ENCODE measurements at places on chromosomes 11 and 22.

GRCh38 chr11:67060111-67060522, 3.5 kb downstream of the RHOD start:
- DNase-seq: no peak

DNA sequence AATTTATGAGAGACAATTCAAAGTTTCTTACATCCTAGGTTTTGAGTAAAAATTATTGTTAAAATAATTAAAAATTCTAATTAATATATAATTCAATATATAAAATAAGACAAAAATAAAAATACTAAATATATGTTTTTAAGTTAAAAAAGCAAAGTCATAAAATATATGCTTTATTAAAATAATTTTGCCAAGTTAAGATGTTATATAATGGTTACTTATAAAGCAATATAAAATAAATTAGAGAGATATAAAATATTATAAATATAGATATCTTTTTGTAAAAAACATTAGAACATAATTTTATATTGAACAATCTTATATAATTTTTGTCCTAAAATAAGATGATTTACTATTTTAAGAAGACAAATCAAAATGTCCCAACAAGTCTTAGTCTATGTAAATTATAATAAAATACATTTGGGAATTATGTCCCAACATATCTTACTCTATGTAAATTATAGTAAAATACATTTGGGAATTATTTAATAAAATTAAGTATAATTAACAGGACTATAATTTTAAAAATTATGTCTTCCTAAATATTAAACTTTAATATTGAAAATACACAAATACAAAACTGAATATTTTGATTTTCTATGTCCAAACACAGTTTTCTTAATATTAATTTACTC, 67.7 kb upstream of the TOP3B start:
- no peak for DNase-seq

DNA sequence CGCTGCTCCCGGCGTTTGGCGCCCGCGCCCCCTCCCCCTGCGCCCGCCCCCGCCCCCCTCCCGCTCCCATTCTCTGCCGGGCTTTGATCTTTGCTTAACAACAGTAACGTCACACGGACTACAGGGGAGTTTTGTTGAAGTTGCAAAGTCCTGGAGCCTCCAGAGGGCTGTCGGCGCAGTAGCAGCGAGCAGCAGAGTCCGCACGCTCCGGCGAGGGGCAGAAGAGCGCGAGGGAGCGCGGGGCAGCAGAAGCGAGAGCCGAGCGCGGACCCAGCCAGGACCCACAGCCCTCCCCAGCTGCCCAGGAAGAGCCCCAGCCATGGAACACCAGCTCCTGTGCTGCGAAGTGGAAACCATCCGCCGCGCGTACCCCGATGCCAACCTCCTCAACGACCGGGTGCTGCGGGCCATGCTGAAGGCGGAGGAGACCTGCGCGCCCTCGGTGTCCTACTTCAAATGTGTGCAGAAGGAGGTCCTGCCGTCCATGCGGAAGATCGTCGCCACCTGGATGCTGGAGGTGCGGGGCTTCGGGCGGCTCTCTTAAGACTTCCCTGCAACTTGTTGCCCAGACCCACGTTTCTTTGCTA, at the start of gene CCND1:
Gene CCND1 (plus strand): TSS at position 162 of the 587 bp plus-strand sequence. CDS start 158 bp downstream, at position 320.
- no peak for DNase-seq

DNA sequence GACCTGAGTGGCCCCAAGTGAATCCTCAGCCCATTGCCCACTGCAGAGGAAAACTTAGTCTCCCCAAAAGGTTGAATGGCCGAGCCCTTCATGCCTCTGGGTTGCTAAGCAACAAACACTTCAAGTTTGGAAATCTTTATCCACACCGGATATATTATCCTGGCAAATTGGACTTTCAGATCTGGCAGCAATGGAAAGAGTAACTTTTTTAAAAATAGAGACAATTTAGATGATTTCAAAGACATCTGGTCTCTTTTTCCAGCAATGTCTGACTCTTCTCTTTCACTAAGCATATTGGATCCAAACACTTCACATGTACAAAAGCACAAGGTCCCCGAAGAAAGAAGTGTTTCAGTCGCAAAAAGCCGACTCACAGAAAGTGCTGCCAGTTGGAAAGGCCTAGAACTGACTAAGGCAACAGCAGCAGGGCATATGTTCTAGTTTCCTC, 505.3 kb downstream of the SOX6 start:
- no peak for DNase-seq

GRCh38 chr11:7969756-7970646, 4.8 kb upstream of the NLRP10 start:
- no peak for DNase-seq

All from stimulated activated CD4-positive, alpha-beta T cell treated with anti-CD3 and anti-CD28 coated beads, Interleukin-2, amount 100 ng/mL, for 48 hours (primary cell).